A549 (cell line): ENCODE measurements at places on chromosomes 1 and 21.

GRCh38 chr1:201758499-201759050, 70.4 kb upstream of the IPO9 start:
- no peak for DNase-seq

DNA sequence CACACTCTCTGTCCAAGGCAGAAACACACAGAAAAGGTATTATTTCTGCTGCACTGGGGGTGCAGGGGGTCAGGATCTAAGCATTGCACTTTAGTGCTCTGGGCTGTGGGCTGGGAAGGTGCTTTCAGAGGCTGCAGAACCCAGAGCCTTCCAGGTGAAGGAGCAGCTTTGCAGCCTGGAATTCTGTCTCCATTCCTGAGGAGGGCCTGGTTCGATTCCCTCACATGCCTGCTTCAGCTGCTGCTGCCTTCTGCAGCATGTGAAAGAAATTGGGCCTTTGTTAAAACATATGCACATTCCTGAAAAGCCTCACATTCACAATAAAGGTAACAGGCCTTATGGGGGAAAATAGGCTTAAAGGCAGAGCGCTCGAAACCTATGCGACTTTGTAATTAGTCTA, 35.9 kb downstream of the VTCN1 start:
- DNase-seq: no peak

GRCh38 chr1:109091078-109091838, 694 bp downstream of the TMEM167B start:
- peak; percentile 47 for DNase-seq

DNA sequence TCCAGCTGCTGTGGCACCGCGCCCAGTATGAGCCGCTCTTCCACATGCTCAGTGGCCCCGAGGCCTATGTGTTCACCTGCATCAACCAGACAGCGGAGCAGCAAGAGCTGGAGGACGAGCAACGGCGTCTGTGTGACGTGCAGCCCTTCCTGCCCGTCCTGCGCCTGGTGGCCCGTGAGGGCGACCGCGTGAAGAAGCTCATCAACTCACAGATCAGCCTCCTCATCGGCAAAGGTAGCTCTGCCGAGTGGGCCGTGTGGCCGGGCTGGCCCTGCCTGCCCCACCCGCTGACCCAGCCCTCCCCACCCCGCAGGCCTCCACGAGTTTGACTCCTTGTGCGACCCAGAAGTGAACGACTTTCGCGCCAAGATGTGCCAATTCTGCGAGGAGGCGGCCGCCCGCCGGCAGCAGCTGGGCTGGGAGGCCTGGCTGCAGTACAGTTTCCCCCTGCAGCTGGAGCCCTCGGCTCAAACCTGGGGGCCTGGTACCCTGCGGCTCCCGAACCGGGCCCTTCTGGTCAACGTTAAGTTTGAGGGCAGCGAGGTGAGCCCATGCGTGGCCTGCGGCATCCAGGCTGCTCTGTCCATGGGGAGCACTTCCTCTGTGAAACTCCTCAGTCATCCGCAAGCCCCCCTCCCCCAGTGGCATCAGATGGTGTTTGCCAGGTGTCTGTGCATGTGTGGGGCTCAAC, 64.2 kb downstream of the PIK3CD start:
- DNase-seq: no peak

DNA sequence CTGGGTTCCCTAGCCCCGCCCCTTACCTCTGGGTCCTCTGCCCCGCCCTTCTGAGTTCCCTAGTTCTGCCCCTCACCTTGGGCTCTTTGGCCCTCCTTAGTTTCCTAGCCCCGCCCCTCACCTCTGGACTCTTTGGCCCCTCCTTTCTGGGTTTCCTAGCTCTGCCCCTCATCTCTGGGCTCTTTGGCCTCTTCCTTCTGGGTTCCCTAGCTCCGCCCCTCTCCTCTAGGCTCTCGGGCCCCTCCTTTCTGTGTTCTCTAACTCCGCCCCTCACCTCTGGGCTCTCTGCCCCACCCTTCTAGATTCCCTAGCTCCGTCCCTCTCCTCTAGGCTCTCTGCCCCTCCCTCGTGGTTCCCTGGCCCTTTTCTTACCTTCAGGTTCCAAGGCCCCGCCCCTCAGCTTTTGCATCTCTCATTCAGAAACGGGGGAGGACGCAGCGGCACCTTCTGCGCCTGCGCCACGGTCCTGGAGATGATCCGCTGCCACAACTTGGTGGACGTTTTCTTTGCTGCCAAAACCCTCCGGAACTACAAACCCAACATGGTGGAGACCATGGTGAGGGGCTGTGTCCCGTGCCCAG, 88.5 kb downstream of the PTPRU start:
- no peak for DNase-seq
